ENCODE measurements at places on chromosomes 5 and 9.

- DNase-seq, result no peak
Measured at GRCh38 chr5:35838370-35839042, 18.2 kb upstream of the IL7R start.

- no peak for DNase-seq
Measured at GRCh38 chr9:123005964-123006363, 27.5 kb upstream of the GPR21 start.

DNA sequence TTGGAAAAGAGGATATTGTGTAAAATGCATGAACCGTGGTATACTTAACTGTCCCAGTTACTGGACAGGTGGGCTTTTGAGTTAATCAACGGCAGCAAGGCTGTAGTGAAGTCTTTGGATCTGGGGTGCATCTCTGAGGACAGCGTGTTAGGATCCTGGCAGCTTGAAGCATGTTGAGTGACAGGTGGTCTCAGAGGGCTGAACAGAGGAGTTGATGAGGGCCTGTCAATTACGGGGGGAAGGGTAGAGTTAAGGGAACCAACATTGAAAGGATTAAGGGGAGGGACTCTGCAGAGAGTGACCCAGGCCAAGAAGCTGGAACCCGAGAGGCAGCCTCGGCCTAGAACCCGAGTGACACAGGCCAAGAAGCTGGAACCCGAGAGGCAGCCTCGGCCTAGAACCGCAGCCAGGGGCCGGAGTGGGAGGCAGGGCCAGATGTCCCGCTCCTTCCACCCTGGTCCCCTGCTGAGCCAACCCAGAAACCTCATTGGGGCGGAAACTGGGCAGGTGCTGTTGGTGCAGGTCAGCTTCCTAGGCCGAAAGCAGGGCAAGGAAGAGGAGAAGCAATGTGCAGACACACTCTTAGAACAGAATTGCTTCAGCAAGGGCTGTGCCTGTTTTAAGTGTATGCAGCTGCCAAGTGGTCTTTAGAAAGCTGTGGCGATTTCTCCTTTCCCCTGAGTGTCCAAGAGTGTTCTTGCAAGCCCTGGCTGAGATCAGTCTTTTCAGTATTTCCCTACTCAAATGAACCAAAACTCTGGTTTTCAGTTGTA lies 62.0 kb downstream of the ANKRD33B start:
- no peak for DNase-seq

DNA sequence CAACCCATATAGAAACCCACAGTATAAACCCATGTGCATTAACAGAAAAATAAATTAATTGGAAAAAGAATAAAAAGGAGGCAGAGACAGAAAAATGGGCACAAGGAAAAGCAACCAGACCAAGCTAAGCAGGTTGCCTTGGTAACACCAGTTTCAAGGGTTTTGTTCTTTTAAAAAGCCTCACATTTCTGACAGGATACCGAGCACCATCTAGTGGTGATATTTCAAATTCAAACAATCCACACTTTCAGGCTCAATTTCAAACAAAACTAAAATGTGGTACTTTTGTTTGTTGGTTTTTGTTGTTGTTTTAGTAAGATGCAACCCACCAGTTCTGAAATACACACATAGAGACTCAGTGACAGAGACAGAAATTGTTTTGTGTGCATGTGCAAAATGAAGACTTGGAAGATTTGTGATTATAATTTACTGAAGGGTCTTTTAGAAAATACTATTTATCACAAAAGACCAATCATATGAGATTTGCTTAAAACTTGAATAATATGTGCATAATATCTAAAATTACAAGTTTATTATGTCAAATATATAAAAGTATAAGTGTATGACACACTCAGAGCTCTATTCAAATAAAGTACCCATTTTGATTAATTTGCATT lies 318.2 kb downstream of the SLCO4C1 start:
- DNase-seq, result no peak

DNA sequence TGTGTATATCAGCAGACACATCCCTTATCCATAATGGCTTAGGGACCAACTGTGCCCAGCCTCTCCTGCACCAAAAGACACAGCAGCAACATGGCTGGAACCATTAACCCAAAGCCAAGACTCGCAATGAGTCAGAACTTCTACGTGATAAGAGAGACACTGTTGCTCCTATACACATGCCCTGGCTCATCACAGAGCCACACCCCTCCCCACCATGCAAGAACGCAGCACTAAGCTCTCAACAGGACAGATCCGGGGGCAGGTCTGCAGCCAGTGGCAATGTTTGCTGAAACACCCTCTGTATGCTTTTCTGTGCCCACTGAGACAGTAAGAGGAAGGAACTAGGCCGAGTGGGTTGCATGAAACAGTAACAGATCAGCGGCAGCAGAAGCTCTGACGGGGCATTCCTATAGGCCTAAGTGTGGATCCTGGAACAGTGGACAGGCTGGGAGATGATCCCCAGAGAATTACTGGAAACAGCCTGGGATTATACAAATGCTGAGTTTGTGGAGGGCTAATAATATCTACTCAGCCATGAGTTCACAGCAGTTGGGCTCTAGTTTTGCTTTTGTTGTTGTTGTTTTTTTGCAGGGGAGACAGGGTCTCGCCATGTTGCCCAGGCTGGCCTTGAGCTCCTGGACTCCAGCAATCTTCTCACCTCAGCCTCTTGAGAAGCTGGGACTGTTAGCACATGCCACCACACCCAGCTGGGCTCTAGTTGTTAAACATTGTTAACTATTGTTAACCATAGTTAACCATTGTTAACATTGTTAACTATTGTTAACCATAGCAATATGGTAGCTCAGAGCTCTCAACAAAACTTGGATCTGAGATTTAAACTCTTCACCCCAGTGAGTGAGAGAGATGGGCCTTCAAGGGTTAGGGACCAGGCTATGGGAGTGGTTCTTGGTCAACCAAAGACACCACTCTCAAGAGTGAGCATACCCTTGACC lies 41.0 kb downstream of the B4GALT1 start:
- no peak for DNase-seq

- no peak for DNase-seq
Measured at GRCh38 chr9:37290366-37290939, 132.0 kb upstream of the GRHPR start.

DNA sequence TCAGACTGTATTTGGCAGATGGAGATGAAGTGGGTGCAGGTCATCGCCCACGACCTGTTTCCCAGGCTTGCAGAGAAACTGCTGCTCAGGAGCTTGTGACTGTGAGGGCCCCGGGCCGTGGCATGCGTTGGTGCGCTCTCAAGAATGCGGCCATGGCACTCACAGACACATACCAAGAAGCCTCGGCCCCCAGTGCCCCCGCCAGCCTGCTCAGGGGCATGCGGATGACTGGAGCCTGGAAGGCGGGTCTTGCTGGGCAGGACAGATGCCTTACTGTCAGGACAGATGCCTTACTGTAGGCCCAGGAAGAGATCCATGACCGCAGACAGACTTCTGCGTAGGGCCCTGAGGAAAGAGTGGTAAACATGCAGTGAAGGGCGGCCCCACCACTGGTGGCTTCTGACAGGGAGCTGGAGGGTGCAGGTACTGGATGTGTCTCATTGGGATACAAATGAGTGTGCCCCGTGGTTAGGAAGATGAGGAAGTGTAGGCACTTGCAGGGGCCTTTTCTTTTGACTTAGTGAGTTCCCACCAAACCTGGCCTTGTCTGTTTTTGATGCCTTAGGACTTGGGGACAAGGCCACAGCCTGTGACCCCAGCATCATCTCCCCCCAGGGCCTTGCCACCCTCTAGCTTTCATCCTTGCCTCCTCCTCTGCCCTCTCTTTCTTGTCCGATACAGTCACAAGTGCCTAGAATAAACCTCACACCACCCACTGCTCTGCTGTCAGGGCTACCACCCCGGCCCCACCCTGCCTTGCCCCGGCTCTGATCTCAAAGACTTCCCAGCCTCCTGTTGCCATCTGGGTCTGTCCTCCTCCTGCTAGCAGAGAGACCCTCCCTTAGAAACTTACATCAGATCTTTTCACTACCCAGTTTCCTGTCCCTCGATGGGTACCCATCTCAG lies 68.8 kb upstream of the ABL1 start:
- DNase-seq, result no peak

DNA sequence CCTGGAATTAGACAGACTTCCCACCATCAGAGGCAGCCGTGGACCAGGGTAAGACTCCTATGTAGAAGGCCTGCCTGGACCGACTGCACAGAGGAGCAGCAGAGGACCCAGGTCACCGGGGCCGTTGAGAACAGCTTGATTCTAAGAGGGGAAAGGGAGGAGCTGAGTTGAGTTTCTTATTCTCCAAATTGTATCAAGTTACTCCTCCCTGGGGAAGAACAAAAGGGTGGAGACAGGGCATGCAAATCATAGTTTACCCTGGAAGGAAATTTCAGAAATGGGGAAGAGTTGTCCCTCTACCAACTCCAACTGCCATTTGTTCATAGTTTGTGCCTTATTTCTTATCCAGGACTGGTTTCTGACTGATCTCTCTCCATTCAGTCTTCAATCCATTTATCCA lies 20.9 kb upstream of the SLC31A2 start:
- DNase-seq, result no peak

GRCh38 chr9:105447814-105448812 lies at the start of gene FSD1L:
Gene FSD1L (plus strand): TSS chr9:105448034. CDS start chr9:105448221, 187 bp downstream.
- peak; percentile 44 for DNase-seq

DNA sequence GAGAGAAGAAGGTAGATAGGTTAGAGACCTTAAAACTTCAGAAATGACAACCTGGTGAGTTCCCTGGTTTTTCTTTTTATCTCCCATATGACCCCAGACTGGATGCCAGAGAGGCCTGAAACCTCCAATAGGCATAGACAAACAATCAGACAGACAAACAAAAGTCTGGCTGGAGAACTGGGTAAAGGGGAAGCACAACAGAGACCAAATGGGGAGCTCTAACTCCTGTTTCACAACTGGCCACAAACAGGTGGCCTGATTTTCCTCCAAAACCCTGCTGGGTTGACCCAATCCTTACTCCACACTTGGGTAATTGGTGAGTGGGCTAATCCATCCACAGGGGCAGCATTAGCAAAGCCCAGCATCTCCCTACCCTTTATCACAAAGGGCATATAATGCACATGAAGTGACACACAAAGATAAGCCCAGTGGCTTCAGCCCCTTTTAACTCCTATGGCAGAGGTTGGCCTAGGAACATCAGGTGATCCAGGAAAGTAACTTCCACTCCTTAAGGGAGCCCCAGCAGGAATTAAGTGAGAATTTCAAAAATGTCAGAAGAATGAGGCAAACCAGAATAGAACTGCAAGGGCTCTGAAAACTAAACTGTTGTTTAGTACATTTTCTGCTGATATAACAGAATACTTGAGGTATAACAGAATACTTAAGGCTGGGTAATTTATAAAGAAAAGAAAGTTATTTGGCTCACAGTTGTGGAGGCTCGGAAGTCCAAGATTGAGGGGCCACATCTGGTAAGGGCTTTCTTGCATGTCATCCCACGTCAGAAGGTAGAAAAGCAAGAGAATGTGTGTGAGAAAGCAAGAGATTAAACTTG lies 60.9 kb upstream of the ROR2 start:
- no peak for DNase-seq

DNA sequence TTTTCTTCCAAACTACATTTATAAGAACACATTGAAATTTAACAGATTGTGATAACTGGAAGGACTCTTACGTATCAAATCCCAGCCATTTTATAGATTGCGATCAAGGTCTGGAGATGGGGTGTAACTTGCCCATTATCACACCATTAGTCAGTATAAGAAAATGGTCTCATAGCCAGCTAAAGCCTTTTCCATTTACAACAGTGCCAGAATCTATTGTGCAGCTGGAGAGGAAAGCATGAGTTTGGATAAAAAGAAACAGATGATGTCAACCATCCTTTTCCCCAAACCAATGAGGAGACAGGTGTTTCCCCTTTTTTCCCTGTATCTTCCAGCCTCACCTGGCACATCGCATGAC lies 658.8 kb downstream of the ACTL7B start:
- no peak for DNase-seq

DNA sequence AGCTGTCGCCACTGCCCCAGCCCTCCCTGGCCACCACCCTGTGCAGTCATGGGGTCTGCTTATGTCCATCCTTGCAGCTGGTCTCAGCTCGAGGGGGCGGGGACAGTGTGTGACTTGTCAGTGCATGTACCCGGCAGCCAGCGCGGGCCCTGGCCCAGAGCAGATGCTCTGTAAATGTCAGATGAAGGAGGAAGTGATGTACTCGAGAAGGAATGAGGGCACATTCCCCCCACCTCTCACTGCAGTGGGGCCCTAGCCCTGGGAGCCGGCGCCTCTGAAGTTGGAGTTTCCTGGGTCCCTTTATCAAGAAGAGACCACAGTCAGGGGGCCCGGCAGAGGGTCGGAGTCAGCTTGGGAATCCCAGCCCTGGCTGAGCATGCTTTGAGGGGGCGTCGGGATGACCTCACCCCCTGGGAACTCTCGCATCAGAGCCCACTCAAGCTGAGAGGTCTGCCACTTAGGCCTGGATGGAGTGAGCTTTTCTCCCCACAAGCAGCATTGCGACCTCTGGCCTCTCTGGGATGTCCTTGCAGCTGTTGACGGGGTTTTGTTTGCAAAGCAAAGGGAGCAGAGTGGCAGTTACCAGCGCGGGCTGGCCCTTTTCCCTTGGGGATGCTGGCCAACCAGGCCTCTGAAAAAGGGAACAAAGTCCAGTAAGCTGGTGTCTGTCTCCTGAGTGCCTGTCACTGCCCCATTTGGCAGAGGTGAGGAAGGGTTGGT lies 19.0 kb downstream of the NEURL1B start:
- DNase-seq, result no peak

- no peak for DNase-seq
Measured at GRCh38 chr9:134203224-134203623, 38.9 kb upstream of the RNU6ATAC start.

GRCh38 chr9:89375191-89375760 lies 57.0 kb downstream of the SECISBP2 start:
- DNase-seq, result no peak

- DNase-seq, result no peak
Measured at GRCh38 chr5:111486055-111486454, 26.3 kb downstream of the STARD4 start.

- no peak for DNase-seq
Measured at GRCh38 chr5:53201746-53202145, 92.2 kb upstream of the MOCS2 start.

GRCh38 chr9:83119873-83120272 lies 56.9 kb upstream of the RASEF start:
- no peak for DNase-seq

GRCh38 chr5:118006219-118006618 lies 982.1 kb downstream of the DTWD2 start:
- DNase-seq, result no peak

Data from activated gamma-delta T cell (primary cell).